ENCODE measurements at places on chromosomes 16 and 17.

DNA sequence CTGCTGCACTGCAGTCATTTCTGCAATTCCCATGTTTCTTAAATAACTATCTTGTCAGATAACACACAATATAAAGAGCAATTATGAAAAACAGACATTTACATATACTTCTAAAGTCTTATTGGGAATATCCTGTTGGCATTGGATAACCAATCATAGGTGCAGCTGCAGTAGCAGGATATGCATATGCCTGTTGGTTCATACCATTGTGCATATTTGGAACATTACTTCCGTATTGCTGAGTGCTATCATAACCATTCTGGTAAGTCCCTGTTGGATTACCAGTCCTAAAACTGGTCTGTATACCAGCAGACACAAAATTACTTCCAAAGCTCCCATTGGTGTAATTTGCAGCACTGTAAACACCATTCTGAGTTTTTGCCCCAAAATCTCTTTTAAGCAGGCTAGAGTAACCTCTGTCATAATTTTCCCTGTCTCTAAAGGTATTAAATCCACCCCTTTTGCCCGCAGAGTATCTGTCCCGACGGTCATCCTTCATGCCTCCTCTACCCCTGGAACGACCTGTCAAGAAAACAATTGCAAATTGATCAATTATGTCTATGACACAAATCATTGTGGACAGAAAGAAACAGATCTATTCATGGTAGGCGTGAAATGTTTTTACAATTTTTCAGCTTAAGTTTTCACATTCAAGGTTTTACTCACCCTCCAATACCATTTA is 3.1 kb upstream of the POLG2 start:
- no peak for DNase-seq

GRCh38 chr16:23432176-23433128 is 20.5 kb downstream of the COG7 start:
- no peak for DNase-seq

DNA sequence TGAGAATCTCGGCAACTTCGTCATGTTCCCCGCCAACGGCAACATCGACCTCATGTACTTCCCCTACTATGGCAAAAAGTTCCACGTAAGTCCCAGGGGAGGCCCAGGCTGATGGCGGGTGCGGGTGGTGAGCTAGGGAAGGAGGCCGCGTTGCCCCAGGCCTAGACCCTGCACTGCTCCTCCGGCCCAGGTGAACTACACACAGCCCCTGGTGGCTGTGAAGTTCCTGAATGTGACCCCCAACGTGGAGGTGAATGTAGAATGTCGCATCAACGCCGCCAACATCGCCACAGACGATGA is 4.8 kb downstream of the ATP1B2 start:
- DNase-seq, result no peak

DNA sequence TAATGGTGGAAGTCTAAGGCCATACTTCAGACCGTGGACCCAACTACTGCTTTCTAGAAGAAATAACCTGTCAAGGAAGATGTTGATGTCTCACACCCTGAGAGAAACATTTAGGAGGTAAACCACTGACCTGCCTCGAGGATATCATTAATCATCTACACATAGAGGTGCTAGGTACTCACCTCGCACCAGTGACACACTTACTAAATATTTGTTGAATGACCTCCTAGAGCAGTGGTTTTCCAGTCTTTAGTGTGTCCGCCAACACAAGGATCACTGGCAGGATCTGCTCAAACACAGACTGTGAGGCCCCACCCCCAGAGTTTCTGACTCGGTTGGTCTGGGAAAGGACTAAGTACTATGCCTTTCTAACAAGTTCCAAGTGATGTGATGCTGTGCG is 197.4 kb upstream of the CACNG5 start:
- DNase-seq, result no peak

- DNase-seq, result no peak
Measured at GRCh38 chr16:67087803-67088202, 21.9 kb upstream of the PHAF1 start.

GRCh38 chr16:83552228-83552627 is 255.6 kb upstream of the HSBP1 start:
- no peak for DNase-seq

- no peak for DNase-seq
Measured at GRCh38 chr16:11416228-11417001, 71.2 kb downstream of the RMI2 start.

GRCh38 chr17:63425483-63425882 is 20.6 kb downstream of the CYB561 start:
- DNase-seq, result peak; percentile 61

DNA sequence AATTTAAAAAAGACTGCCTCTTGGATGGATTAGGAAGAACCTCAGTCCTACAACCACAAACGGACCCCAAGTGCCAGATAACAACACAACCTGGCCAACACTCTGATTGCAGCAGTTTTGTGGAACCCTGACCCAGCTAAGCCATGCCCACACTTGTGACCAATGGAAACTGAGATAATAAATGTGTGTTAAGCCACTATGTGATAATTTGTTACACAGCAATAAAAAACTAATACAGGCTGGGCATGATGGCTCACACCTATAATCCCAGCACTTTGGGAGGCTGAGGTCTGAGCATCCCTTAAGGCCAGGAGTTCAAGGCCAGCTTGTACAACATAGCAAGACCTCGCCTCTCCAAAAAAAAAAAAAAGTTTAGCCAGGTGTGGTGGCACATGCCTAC is 127.5 kb downstream of the BRIP1 start:
- no peak for DNase-seq

GRCh38 chr17:14590459-14591250 is 289.8 kb downstream of the HS3ST3B1 start:
- no peak for DNase-seq

DNA sequence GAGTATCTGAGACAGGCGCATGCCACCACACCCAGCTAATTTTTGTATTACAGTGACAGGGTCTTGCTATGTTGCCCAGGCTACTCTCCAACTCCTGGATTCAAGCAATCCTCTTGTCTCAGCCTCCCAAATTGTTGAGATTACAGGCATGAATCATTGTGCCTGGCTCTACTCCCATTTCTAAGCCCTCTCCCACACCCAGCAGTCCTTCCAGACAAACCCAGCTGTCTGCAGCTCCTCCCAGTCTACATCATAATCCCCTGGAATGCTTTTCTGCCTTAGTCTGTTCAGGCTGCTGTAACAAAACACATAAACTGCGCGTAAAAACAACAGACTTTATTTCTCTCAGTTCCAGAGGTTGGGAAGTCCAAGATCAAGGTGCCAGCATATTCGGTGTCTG is 144.5 kb downstream of the GRIN2A start:
- no peak for DNase-seq

- no peak for DNase-seq
Measured at GRCh38 chr16:68754084-68754792, 17.1 kb downstream of the CDH1 start.

DNA sequence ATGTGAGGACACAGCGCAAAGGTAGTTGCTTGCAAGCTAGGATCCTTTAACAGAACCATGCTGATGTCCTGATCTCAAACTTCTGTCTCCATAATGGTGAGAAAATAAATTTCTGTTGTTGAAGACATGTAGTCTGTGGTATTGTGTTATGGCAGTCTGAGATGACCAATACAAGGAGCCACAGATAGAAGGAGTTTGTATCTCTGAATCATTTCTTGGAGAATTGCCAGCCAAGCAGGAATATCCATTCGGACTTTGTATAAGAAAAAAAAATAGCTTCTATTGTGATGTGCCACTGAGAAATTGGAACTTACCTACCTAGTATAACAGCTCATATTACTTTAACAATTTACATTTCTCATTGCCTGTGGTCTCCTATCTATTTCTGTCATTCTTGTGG is 447.6 kb upstream of the CA10 start:
- DNase-seq, result no peak

- no peak for DNase-seq
Measured at GRCh38 chr17:35841505-35841904, 27.2 kb downstream of the HEATR9 start.

GRCh38 chr16:73298562-73298961 is 250.6 kb upstream of the ZFHX3 start:
- DNase-seq, result no peak

DNA sequence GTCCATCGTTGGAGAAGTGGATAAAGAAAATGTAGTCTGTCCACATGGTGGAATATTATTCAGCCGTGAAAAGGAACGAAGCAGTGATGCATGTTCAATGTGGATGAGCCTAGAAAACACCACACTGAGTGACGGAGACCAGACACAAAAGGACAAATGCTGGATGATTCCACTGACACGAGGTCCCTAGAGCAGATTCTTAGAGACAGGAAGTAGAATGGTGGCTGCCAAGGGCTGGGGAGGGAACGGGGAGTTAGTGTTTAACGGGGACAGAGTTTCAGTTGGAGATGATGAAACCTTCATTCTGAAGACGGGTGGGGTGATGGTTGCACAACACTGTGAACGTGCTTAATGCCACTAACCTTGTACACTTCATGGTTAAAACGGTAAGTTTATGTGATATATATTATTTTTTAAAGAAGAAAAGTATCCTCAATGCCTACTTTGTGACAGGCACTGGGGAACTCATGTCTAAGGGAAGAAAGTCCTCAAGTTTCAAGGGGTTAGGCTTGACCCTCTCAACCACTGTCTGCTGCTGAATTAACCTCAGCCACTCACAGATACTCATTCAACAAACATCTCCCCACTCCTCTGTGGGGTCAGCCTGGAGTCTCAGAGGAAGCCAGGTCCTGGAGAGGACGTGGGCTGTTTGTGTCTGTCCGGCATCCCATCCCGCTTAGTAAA is 17.6 kb downstream of the C16orf74 start:
- DNase-seq, result no peak
